Activated CD8-positive, alpha-beta T cell treated with anti-CD3 and anti-CD28 coated beads, Interleukin-2, amount 10 ng/mL, durations not matched to agents 7 days and 5 days (primary cell): ENCODE measurements at places on chromosomes 4 and X.

DNA sequence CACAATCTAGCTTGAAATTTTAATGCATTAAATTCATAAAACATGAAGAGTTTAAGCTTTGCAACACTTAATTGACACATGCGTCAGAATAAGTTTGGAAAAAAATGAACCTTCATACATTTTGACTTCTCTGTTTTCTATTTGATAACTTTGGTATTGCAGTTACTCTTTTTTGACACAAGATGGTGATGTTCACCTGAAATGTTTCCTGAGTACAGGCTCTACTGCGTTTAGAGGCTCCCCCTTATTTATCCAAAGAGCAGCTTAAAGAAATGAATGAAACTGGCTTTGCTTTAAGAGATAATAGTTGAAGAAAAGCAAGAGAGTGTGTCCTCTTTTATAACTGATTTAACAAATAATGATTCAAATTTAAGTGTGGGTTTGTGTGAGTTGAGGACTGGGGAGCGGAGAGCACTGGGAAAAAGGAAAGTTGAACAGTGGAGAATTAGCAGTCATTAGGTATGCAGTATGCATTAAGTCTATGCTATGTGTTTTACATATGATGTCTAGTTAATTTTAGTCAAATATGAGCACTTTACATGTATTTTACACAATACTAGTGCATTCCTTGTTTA lies 180.6 kb upstream of the NUDT6 start:
- no peaks in the 10 kb centered on the region for H3K4me1 ChIP-seq
- no peaks in the 10 kb centered on the region for H3K27me3 ChIP-seq

- H3K4me3 ChIP-seq, result no peak overlapping the region
- no peak overlapping the region for H3K27ac ChIP-seq
- DNase-seq, result peak; percentile 46
- H3K27me3 ChIP-seq, result peaks cover 8% of the 10 kb centered on the region
Observed at GRCh38 chr4:146095091-146095690, 80.3 kb upstream of the LSM6 start.

- H3K27ac ChIP-seq, result peak overlapping the region; percentile 9
- no peaks in the 10 kb centered on the region for H3K36me3 ChIP-seq
- no peak overlapping the region for H3K4me3 ChIP-seq
- DNase-seq, result no peak
Observed at GRCh38 chr4:25938787-25939186, 24.8 kb downstream of the SMIM20 start.

DNA sequence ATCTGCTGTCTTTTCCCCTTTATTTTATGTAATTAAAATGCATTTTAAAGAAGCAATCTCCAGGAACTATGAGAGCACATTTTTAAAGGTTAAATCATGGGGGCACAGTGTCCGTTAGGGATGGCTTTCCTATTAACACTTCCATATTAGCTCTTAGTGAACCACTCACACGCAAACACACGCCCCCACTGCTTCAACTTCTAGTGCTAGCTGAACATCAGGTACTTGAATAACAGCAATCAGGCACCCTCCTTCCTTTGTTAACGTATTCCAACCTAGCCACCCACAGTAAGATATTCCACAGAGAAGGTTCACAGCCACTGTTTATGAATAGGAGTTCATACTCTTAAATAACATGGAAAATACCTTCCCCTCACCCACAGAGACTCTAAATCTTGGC lies 9.3 kb downstream of the TMEM255A start:
- no peak for DNase-seq
- no peak overlapping the region for H3K27ac ChIP-seq
- H3K4me1 ChIP-seq, result peaks cover 18% of the 10 kb centered on the region

- H3K36me3 ChIP-seq, result no peaks in the 10 kb centered on the region
- no peak for DNase-seq
- no peak overlapping the region for H3K4me3 ChIP-seq
- H3K27me3 ChIP-seq, result peaks cover 6% of the 10 kb centered on the region
Observed at GRCh38 chr4:159476886-159477285, 374.0 kb downstream of the RAPGEF2 start.

- peaks cover 3% of the 10 kb centered on the region for H3K4me1 ChIP-seq
- peaks cover 25% of the 10 kb centered on the region for H3K36me3 ChIP-seq
Observed at GRCh38 chrX:14015941-14016340, 13.8 kb downstream of the GEMIN8 start.

DNA sequence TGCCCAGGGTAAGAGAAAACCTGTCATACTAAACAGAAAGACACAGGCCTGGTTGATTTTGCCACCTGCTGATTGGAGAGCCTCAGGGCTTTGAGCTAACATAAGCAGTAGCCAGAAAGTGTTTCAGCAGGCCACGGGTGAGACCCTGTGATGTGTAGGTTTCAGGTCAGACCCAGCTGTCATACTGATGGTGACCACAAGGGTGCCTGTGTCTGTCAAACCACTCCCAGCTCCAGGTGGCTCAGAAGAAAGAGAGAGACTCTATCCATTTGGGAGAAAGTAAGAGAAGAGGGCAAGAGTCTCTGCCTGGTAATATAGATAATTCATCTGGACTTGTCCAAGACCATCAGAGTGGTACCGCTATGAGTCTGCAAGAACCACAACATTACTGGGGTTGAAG lies 72.8 kb upstream of the NLRP2B start:
- no peaks in the 10 kb centered on the region for H3K27me3 ChIP-seq
- no peaks in the 10 kb centered on the region for H3K36me3 ChIP-seq
- no peaks in the 10 kb centered on the region for H3K4me1 ChIP-seq
- no peak overlapping the region for H3K27ac ChIP-seq
- no peak overlapping the region for H3K4me3 ChIP-seq
- no peak for DNase-seq

- H3K27me3 ChIP-seq, result no peaks in the 10 kb centered on the region
- no peak overlapping the region for H3K27ac ChIP-seq
- H3K4me3 ChIP-seq, result no peak overlapping the region
- no peaks in the 10 kb centered on the region for H3K36me3 ChIP-seq
Observed at GRCh38 chrX:73785493-73785892, 222.5 kb downstream of the CHIC1 start.

DNA sequence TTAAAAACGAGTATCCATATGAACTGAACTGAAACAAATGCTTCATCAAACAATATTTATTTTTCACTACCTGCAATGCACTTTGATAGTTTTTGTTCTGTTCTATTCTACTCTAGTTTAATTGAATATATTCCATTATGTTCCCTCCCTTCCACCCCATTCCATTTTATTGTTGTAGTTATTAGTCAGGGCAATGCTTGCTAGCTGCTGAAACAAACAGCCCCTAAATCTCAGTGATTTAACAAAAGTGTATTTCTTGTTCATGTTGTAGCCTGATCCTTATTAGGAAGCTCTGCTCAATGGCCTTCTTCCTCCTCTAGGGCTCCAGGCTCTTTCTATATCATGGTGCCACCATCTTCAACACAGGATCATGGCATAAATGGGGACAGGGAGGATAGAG lies 122.3 kb upstream of the RAI2 start:
- DNase-seq, result no peak
- H3K36me3 ChIP-seq, result no peaks in the 10 kb centered on the region
- H3K4me3 ChIP-seq, result no peak overlapping the region
- no peak overlapping the region for H3K27ac ChIP-seq
- H3K4me1 ChIP-seq, result peaks cover 18% of the 10 kb centered on the region
- no peaks in the 10 kb centered on the region for H3K27me3 ChIP-seq

DNA sequence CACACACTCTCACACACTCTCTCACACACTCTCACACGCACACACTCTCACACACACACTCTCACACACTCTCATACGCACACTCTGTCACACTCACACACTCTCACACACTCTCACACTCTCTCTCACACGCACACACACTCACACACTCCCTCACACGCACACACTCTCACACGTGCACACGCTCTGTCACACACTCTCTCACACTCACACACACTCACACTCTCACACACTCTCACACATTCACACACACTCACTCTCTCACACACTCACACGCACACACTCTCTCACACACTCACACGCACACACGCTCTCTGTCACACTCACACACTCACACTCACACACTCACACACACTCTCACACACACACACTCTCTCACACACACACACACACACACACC lies 43.0 kb upstream of the DCTD start:
- no peak overlapping the region for H3K27ac ChIP-seq
- no peaks in the 10 kb centered on the region for H3K4me1 ChIP-seq
- no peak for DNase-seq
- no peaks in the 10 kb centered on the region for H3K36me3 ChIP-seq
- peaks cover 4% of the 10 kb centered on the region for H3K27me3 ChIP-seq

DNA sequence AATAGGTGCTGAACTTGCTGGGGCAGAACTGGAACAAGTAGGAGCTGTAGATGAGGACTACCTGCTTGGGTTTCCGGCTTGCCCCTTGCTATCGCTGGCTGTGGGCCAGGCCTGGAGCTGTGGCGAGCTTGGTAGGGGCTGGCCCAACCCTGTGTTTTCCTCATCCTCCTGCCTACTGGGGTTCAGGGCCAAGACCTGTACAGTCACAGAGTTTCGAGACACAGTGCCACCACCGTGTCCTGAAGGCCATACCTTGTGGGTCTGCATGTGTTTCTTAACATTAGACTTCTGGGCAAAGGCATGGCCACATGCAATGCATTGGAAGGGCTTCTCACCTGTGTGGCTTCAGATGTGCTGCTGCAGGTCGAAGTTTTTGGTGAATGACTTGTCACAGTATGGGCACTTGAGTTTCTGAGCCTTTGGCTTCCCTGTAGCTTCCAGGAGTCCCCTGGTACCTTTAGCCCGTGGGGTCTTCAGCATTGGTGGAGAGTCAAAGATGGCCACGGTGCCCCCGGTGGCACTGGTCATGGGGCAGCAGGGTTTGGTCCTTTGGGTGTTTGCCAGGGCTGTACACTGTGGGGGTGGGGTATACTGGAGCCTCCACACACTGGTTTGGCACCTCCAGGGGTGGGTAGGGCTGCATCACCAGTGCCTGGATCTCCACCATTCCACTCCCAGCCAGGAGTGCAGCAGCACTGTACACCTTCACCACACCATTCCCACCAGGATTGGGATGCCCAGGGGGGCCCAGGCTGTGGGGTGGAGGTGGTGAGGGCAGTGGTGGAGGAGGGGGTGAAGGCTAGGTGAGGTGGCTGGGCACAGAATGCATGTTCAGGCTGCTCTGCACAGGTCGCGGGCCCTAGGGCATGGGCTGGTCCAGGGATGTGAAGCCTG lies 52.1 kb downstream of the CFAP299 start:
- H3K36me3 ChIP-seq, result no peaks in the 10 kb centered on the region
- no peak overlapping the region for H3K27ac ChIP-seq
- no peak overlapping the region for H3K4me3 ChIP-seq
- no peak for DNase-seq

GRCh38 chr4:145868637-145869409 lies 69.8 kb downstream of the ZNF827 start:
- H3K36me3 ChIP-seq, result peaks cover 8% of the 10 kb centered on the region
- DNase-seq, result no peak
- no peaks in the 10 kb centered on the region for H3K27me3 ChIP-seq
- H3K4me1 ChIP-seq, result peaks cover 18% of the 10 kb centered on the region
- H3K4me3 ChIP-seq, result no peak overlapping the region
- H3K27ac ChIP-seq, result no peak overlapping the region

DNA sequence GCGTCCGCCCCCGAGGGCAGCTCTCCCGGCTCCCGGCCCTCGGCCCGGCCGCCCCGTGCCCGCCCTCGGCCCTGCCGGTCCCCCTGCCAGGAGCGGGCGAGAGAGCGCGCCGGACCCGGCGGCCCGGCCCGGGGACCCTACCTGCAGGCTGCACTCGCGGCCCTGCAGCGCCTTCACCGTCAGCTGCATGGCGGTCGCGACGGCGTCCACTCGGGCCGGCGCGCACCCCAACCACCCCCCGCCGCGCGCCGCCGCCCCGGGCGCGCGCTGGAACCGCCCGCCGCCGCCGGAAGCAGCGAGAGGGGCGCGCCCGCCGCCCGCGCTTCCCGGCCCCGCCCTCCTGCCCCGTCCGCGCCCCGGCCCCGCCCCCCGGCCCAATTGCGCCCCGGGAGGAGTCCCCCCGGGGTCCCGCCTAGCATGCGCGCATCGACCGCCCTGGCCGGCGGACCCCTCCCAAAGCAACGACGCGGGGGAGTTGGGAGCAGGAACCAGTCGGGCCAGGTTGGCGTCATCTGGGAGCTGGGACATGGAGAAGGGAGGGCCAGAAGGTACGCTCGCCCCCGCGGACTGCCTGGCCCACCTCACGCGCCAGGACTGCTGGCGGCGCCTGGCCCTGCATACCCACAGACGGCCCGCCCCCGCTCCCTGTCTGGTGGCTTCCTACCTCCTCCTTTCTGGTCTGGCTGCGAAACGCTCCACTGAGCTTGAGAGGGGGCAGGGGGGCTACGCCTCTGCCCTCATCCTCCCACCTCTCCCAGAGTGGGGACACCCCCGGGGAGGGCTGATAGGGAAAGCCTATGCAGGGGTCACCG lies at the start of gene UBL4A:
Gene UBL4A, minus strand, starts transcription at position 220 of the 812 bp plus-strand sequence. Its CDS starts 31 bp downstream, at position 189.
- H3K27me3 ChIP-seq, result no peaks in the 10 kb centered on the region
- peak within 1 kb of the TSS; percentile 77 for H3K4me3 ChIP-seq
- peaks cover 41% of the 10 kb centered on the region for H3K4me1 ChIP-seq
- peaks cover 25% of the 10 kb centered on the region for H3K36me3 ChIP-seq

- H3K27ac ChIP-seq, result no peak overlapping the region
- peaks cover 3% of the 10 kb centered on the region for H3K27me3 ChIP-seq
- H3K4me3 ChIP-seq, result no peak overlapping the region
- peaks cover 7% of the 10 kb centered on the region for H3K4me1 ChIP-seq
- no peak for DNase-seq
Observed at GRCh38 chr4:76224171-76224570, 10.5 kb upstream of the SCARB2 start.

DNA sequence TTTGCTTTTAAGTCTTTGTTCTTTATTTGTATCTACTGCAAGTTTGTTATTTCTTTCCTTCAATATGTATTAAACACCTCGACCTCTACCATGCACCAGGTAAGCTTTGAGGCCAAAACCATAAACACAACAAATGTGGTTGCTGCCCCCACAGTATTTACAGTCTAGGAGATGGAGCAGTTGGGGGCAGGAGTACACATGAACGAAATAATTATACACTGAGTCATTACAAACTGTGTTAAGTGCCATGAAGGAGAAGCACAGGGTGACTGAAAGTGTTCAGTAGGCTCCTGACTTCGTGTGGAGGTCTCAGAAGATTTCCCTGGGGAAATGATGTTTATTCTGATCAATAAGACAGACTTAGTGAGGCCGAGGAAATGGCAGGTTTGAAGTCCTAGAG lies 30.3 kb downstream of the SLC25A43 start:
- H3K4me1 ChIP-seq, result peaks cover 13% of the 10 kb centered on the region
- no peak for DNase-seq
- peaks cover 4% of the 10 kb centered on the region for H3K36me3 ChIP-seq
- H3K27ac ChIP-seq, result no peak overlapping the region
- H3K4me3 ChIP-seq, result no peak overlapping the region

- peaks cover 18% of the 10 kb centered on the region for H3K4me1 ChIP-seq
- no peaks in the 10 kb centered on the region for H3K36me3 ChIP-seq
- H3K27me3 ChIP-seq, result no peaks in the 10 kb centered on the region
- no peak for DNase-seq
- peak overlapping the region; percentile 74 for H3K27ac ChIP-seq
- peak overlapping the region; percentile 5 for H3K4me3 ChIP-seq
Observed at GRCh38 chrX:44330227-44330626, 13.2 kb downstream of the EFHC2 start.

DNA sequence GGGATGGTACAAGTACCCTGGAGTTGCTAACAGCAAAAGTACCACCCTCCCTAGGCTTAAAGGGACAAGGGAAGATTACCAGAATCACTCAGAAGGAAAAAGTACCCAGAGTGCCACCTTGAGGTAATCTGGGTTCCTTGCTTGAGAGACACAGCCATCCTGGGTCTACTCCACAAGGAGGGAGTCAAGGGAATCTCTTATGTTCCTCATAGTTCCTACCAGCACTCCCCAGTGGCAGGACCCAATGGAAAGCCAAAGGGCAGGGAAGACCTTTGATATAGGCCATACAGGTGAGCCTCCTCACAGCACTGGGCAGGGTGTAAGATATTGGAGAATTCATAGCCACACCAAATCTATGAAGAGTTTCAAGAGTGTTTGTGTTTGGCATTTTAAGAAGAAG lies 5.7 kb downstream of the IL2 start:
- peaks cover 17% of the 10 kb centered on the region for H3K4me1 ChIP-seq
- peaks cover 6% of the 10 kb centered on the region for H3K27me3 ChIP-seq
- peak; percentile 26 for DNase-seq
